ENCODE measurements at places on chromosomes 6 and 20.
A peak's percentile ranks its signal among the peaks of the same experiment; 100 is the strongest.

DNA sequence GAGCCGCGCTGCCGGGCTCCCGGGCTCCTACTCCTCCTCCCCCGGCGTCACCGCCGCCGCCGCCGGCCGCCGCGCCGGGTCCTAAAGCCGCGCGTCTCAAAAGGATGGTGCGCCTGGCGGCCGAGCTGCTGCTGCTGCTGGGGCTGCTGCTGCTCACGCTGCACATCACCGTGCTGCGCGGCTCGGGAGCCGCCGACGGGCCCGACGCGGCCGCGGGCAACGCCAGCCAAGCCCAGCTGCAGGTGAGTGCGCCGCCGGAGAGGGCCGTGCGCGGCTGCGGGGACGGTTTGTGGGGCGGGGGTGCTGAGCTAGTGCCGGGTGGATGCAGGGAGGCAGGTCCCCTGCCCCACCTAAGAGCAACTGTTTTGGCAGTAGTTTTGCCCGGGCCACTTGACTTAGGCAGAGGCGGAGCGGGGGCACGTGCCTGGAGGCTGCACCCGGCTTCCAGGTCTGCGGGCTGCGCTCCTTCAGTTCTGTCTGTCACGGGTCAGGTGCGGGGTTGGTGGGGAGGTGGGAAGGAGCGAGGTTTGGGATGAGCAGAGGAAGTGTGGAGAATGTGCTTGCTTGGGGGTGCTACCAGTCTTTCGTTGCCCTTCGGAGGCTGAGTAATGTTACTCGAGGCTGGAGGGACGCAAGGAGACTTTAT is 722 bp downstream of the ISM1 start:
- peak overlapping the region; percentile 87 for H3K27ac ChIP-seq
- H3K36me3 ChIP-seq: no peaks in the 10 kb centered on the region
- H3K4me3 ChIP-seq: peak overlapping the region; percentile 81
- peaks cover 24% of the 10 kb centered on the region for H3K27me3 ChIP-seq
- H3K4me1 ChIP-seq: peaks cover 28% of the 10 kb centered on the region

GRCh38 chr6:87897663-87898062 is 150.0 kb upstream of the SPACA1 start:
- no peaks in the 10 kb centered on the region for H3K4me1 ChIP-seq
- H3K36me3 ChIP-seq: no peaks in the 10 kb centered on the region
- no peak overlapping the region for H3K27ac ChIP-seq
- peaks cover 1% of the 10 kb centered on the region for H3K27me3 ChIP-seq
- no peak for DNase-seq

DNA sequence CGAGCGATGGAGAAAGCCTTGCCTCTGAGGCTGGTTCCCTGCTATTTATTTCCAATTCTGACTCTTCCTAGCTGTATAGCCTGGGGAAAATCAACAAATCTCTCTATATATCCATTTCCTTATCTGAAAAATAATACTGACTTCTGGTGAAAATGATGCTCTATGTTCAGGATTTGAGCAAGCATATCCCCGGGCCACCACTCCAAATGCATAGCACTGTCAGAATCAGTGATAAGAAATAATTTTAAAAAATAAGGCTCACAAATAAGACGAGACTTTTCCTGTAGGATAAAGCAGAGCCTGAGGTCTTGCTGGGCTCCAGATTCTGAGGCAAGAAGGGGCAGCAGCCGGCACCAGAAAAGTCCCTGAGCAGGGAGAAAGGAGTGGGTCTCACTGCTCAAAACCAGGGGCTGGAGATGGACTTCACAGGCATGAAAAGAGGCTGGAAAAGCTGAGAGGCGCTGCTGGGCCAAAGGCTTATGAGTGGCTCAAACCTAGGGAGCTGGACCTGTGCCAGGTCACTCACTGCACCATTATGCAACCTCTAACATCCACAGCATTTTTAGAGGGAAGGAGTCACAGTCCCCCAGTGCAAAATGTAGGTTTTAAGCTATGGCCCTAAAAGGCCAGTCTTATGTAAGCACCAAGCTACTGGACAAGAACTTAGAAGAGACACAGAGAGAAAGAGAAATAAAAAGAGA is 48.1 kb upstream of the SLC17A4 start:
- H3K4me1 ChIP-seq: no peaks in the 10 kb centered on the region
- H3K27me3 ChIP-seq: peaks cover 4% of the 10 kb centered on the region
- DNase-seq: no peak
- H3K27ac ChIP-seq: no peak overlapping the region

GRCh38 chr20:60144404-60144803 is 186.2 kb downstream of the CDH26 start:
- H3K27me3 ChIP-seq: no peaks in the 10 kb centered on the region
- DNase-seq: no peak
- H3K27ac ChIP-seq: no peak overlapping the region
- H3K36me3 ChIP-seq: no peaks in the 10 kb centered on the region
- H3K4me3 ChIP-seq: no peak overlapping the region
- H3K4me1 ChIP-seq: no peaks in the 10 kb centered on the region

GRCh38 chr6:128005009-128005408 is 104.2 kb upstream of the THEMIS start:
- no peak overlapping the region for H3K4me3 ChIP-seq
- no peak for DNase-seq
- H3K27ac ChIP-seq: no peak overlapping the region
- no peaks in the 10 kb centered on the region for H3K27me3 ChIP-seq
- H3K4me1 ChIP-seq: no peaks in the 10 kb centered on the region
- no peaks in the 10 kb centered on the region for H3K36me3 ChIP-seq

GRCh38 chr20:60407011-60407771 is 449.0 kb downstream of the CDH26 start:
- H3K36me3 ChIP-seq: no peaks in the 10 kb centered on the region
- H3K4me3 ChIP-seq: no peak overlapping the region
- peak; percentile 44 for DNase-seq

DNA sequence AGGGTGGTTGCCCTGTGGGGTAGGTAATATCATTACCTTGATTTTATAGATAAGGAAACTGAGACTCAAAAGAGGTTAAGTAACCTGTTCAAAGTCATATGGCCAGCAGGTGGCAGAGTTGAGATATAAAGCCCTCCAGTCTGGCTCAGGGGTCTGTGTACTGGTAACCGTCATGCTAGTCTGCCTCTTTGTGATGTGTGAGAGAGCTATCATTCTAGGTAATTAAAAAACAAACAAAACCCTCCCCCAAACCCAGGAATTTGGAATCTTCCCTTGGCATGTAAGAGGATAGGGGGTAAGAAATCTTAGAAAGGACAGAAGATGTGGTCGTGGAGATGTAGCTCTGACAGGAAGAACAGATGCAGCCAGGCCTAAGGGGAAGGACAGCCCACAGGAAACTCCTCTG is 206.0 kb downstream of the CDC5L start:
- no peaks in the 10 kb centered on the region for H3K4me1 ChIP-seq
- H3K4me3 ChIP-seq: no peak overlapping the region
- no peaks in the 10 kb centered on the region for H3K27me3 ChIP-seq
- no peak overlapping the region for H3K27ac ChIP-seq
- DNase-seq: no peak
- no peaks in the 10 kb centered on the region for H3K36me3 ChIP-seq

GRCh38 chr6:100712997-100713396 is 168.1 kb downstream of the ASCC3 start:
- DNase-seq: no peak
- H3K4me1 ChIP-seq: no peaks in the 10 kb centered on the region
- no peaks in the 10 kb centered on the region for H3K27me3 ChIP-seq

- no peaks in the 10 kb centered on the region for H3K27me3 ChIP-seq
- peak overlapping the region; percentile 90 for H3K27ac ChIP-seq
- no peak overlapping the region for H3K4me3 ChIP-seq
- peak; percentile 78 for DNase-seq
- no peaks in the 10 kb centered on the region for H3K36me3 ChIP-seq
- peaks cover 35% of the 10 kb centered on the region for H3K4me1 ChIP-seq
These were observed 11.5 kb upstream of the DSTN start for GRCh38 chr20:17558154-17558940.

GRCh38 chr6:54361188-54361587 is 52.9 kb downstream of the TINAG start:
- no peak overlapping the region for H3K27ac ChIP-seq
- H3K4me3 ChIP-seq: no peak overlapping the region
- no peaks in the 10 kb centered on the region for H3K27me3 ChIP-seq
- H3K36me3 ChIP-seq: no peaks in the 10 kb centered on the region

- no peak overlapping the region for H3K27ac ChIP-seq
- H3K27me3 ChIP-seq: no peaks in the 10 kb centered on the region
- H3K4me1 ChIP-seq: no peaks in the 10 kb centered on the region
- no peak for DNase-seq
- no peaks in the 10 kb centered on the region for H3K36me3 ChIP-seq
These were observed 52.5 kb downstream of the PTPRT start for GRCh38 chr20:43137160-43137559.

DNA sequence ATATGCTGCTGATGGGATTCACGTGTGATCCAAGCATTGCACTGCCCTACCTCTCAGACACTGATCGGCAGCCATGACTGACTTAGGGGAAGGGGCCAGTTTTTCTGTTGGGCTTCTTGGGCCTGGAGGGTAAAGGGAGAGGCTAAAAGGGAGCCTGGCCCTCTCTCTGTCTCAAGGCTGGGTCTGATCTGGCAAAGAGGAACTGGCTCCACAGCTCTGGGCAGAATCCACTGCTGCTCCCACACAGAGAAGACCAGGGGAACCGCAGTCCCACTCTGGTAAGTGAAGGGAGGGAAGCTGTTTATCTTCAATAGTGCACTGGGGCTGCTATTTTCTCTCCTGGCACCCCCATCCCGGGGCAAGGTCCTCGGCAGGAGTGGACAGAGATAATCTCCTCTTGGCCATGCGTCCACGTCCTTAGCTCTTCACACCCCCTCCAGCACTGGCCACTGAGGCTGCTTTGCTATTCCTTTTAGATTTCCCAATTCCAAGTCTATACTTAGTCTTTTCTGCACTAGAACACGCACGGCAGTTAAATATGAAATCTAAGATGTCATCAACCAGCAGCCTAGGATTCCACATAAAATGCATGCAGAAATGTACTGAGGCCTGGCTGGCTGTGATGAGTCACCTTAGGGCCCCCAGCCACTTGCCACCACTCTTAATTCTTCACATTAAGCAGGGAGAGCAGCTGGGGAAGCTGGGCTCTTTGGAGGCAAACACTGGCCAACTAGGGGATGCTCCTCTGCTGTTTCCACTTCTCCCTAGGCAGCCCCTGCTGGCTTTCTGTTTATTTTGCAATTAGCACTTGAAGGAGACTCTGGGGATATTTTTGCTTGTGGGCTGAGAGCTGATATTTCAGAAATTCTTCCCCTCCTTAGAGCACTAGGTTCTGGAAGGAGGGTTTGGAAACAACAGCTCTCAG is 87.8 kb upstream of the ARMC2 start:
- no peak overlapping the region for H3K4me3 ChIP-seq
- no peak for DNase-seq
- no peaks in the 10 kb centered on the region for H3K36me3 ChIP-seq

DNA sequence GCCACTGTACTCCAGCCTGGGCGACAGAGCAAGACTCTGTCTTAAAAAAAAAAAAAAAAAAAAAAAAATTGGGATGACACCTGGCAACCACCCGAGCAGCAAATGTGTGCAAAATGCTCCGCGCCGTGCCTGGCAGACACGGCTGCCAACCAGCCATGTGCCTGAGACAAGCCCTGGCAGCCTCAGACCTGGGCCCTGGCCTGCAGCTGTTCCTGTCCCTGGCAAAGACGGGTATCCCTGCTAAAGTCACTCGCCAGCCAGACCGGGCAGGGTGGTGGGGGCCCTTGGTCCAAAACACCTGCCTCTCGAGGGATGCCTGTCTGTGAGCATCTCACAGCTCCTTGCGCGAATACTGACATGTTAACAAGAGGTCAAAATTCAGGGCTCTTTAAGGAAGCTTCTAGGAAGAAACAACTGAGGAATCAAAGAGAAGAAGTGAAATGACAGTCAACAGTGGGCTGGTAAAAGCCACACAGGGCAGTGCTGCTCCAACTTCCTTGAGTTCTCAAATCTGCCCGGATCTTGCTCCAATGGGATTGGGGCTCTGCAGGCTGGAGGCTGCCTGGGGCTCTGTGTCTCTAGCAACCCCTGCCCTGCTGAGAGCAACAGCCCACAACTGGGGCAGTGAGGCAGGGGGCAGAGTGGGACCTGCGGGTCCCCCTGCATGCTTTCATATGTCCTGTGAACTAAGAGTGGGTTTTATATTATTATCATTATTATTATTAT is 53.4 kb downstream of the SYTL3 start:
- no peaks in the 10 kb centered on the region for H3K36me3 ChIP-seq
- H3K27ac ChIP-seq: no peak overlapping the region
- no peak overlapping the region for H3K4me3 ChIP-seq

DNA sequence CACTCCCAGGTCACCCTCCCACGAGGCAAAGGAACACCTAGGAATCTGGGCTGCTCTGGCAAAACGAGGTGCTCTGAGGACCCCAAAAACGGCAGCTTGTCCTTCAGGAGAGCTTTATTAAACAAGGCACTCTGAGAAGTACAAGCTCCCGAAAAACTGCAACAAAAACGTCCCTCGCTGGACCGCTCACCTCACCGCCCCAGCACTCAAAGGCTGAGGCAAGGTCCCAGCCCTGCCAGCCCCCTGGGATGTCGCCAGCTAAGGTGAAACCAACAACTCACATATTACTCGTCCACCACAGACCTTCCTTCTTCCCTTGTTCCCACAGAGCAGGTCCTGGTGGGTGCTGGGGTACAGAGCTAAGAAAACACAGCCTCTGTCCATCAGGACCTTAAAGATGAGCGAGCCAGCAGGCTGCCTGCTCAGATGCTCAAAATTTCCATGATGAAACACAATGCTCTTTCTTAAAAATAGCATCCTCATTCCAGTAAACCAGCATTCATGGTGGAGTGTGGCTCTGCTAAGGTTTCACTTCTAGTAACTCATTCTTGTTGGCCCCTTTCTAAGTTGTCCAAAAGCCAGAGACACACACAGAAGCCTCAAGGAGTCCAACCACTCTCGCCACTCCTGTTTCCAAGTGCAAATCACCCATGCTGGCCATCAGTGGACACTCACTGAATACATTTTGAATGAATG is 35.9 kb downstream of the ATP9A start:
- no peak for DNase-seq
- no peaks in the 10 kb centered on the region for H3K36me3 ChIP-seq
- no peak overlapping the region for H3K27ac ChIP-seq
- no peaks in the 10 kb centered on the region for H3K27me3 ChIP-seq
- peaks cover 4% of the 10 kb centered on the region for H3K4me1 ChIP-seq

DNA sequence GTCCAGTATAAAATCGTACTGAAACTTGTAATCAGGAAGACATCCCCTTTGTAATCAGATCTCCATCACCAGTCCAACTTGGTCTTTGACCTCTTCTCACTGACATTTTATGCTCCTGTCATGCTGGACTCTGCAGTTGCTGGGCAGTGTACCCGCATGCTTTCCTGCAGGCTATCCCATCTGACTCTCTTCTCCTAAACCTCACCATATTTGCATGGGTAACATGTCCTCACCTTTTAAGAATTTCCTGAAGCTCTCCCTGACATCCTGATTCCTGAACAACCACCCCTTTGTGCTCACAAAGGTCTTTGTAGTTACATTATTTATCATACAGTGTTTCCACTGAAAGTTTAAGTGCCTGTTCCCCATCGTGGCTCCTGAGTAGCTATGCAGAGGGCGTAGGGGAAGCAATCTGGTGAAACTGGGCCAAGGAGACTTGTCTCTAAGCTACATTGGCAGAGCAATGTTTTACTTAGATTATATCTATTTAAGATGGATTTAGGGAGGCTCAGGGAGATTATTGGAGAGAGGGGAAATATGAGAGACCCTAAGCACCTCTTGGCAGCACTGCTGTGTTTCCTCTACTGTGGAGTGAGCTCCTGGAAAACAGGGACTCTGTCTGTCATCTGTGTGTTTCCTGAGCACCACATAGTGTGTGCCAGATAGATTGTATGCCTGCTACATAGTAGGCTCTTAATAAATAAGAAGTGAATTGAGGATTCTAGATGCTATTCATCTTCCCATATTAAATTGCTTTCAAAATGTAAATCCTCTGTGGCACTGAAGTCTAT is 124.0 kb downstream of the LAMA2 start:
- no peaks in the 10 kb centered on the region for H3K27me3 ChIP-seq
- no peaks in the 10 kb centered on the region for H3K4me1 ChIP-seq
- DNase-seq: no peak
- H3K36me3 ChIP-seq: no peaks in the 10 kb centered on the region
- no peak overlapping the region for H3K27ac ChIP-seq
- no peak overlapping the region for H3K4me3 ChIP-seq

All from suprapubic skin (tissue), 4 donors.